ENCODE measurements at places on chromosomes 7 and 10.

GRCh38 chr7:32206987-32207386 lies 136.8 kb upstream of the PDE1C start:
- no peak for DNase-seq

GRCh38 chr10:122567056-122567660 lies 6.6 kb downstream of the DMBT1 start:
- DNase-seq, result no peak

DNA sequence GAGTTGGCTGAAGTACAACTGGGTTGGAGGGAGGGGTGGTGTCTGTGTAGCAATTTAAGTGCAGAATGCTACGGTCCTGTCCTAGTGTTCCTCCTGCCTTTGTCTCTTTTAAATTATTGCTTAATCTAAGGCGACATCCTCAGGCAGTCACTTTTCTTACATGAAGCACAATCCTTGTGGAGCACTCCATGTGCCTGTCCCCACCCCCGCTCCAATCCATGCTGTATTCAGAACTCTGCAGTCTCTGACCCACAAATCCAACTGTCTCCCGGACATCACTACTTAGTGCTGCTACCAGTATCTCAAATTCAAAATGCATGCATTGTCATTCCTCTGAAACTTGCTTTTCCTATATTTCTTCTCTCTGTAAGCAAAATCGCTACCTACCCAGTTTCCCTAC lies 91.4 kb upstream of the FAM133B start:
- DNase-seq, result no peak

DNA sequence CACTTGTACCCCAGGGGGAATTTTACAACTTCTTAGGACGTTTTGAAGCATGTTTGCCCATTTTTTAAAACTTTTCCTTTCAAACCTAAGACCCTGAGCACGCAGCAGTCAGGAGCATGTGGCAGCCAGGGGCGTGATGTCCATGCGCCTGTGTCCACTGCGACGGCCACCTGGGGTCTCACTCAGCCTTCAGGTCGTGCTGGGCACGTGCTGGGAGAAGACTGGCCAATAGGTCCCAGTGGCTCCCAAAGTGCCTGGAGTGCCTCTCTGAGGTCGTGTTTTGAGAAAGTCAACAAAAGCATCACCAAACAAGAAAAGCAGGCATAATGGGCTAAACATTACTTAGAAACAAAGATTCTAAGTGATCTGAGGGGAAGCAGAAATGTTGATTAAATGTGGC lies 14.8 kb downstream of the LRRC27 start:
- DNase-seq, result no peak

GRCh38 chr7:38542156-38542555 lies 89.0 kb downstream of the AMPH start:
- DNase-seq, result no peak

- no peak for DNase-seq
These were observed 92.0 kb upstream of the LRRTM3 start for GRCh38 chr10:66833861-66834260.

DNA sequence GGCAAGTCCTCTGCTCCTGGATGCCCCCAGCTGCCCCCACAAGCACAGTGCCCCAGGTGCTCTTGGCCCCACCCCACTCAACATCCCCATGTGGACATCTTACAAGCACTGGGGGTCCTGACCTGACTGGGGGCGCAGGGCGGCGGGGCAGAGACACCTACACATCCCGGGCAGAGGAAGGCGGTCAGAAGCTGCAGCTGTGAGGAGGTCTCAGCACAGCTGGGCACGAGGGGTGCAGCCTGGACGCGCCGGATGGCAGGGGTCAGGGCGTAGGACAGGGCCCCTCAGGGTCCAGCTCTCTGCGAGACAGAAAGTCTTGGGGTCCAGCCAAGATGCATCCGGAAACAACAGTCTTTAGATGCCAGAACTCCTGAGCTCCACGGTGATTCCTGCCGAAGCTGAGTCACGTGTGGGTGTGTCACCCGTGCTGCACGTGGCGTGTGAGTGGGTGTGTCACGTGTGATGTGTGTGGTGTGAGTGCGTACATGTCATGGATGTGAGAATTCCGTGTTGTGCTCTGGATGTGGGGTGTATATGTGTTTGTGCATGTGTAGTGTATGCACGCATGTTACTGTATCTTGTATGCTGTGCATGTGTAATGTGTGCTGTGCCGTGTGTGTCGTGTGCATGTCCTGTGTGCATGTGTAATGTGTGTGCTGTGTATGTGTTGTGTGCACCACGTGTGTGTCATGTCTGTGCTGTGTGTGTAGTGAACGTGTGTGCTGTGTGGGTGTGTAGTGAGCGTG lies 5.1 kb downstream of the VENTX start:
- no peak for DNase-seq

All from cerebellar nuclear complex (tissue), 1 donor.